ENCODE measurements at places on chromosomes 3 and 15.

GRCh38 chr3:120907659-120908029, 361 bp upstream of the STXBP5L start:
- DNase-seq: no peak

- no peak for DNase-seq
Observed at GRCh38 chr3:40055361-40055760, 246.0 kb downstream of the MYRIP start.

- DNase-seq: no peak
Observed at GRCh38 chr3:89957451-89957850, 850.0 kb downstream of the EPHA3 start.

DNA sequence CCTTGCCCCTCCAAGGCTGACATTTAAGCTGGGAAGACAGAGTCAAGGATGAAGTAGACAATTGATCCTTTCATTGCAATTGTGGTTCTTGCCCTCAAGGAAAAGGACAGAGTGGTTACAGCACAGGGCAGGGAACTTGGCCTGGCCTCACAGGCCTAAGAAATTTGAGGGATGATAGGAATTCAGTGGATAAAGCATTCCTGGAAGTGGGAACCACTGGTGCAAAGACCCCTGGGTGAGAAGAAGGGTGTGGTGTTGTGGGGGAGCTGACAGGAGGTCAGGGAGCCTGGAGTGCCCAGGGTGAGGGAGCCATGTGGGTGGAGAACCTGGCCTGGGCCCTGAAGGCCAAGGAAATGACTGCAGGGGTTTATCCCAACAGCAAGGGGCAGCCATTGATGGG, 287.4 kb downstream of the UACA start:
- no peak for DNase-seq

DNA sequence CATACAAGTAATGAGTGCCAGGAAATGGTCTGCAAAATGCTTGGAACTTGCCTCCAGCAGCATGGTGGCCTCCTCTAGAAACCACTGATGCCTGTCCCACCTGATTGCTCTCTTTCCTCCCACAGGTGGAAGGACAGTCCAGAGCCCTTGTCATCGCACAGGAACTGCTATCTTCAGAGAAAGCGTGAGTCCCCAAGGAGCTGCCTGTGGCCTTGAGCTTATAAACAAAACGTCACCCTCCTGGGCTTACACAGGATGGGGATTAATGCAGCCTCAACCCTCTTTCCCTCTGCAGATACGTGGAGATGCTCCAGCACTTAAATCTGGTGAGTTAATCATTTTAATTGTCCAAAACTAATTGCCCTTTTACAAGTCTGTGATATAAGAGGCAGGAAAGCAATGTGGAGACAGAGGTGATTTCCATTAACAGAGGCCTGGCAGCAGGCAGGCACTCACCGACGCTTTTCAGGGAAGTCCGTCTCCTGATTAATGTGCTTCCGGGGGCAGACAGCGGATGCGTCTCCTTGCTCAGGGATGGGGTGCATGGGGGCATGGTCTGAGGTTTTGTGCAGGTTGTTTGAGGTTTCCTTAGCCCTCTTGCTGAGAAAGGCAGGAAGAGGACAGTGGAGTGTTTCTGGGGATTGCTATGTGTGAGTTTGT, 61.8 kb downstream of the FGD5 start:
- DNase-seq: no peak

GRCh38 chr15:78989701-78990240, 44.9 kb upstream of the CTSH start:
- DNase-seq: no peak

DNA sequence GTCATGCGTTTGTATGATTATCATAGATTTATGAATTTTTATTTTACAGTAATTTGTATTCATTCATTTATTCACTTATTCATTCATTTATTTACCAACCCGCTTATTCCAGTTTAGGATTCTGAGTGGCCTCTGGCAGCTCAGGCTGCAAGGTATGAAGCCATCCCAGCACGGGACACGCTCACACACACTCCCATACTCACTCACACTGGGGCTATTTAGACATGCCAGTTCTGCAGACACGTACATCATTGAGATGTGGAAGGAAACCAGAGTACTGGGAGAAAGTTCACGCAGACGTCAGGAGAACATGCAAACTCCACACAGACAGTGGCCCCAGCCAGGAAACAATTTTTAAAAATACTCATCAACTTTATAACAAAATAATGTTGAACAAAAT, 5.1 kb downstream of the CDIN1 start:
- DNase-seq: no peak

DNA sequence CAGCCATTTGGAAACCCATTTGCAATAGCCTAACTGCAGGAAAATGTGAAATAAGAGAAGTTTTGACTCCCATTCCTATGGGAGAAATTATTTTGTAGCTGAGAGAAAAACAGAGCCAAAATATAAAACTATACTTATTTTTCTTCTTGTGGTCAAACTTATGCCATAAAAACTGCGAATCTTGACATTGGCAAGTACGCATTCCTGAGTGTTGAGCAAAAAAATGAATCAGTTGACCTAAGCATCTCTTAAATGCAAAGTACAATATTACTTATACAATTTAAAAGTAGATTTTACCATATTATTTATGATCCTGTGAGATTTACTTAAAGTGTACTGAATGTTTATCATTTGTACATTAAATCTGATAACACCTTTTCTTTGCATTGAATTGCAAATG, 50.1 kb upstream of the CMC1 start:
- no peak for DNase-seq

DNA sequence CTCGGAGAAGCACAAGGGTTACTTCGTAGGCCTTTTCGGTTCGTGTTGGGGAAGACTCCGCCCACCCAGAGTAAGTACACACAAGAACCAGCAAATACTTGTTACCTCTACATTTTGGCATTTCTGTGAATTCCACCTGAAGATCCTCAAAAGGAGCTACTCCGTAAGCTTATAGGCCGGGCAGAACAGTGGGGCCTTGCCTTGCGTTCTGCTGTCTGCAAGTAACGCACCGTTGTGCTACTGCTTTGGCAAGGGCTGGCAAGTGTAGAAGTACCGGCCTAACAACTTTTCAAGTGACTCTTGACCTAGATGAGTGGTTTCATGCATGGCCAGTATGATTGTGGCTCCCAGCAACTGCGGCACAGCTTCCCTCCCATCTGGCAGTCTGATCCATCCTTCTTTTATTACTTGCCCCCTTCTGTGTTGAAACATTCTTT, 6.4 kb upstream of the DNAAF4 start:
- no peak for DNase-seq

GRCh38 chr3:46946416-46946815, 30.1 kb downstream of the CCDC12 start:
- DNase-seq: no peak

- DNase-seq: no peak
Observed at GRCh38 chr3:192947421-192947820, 29.8 kb upstream of the MB21D2 start.

DNA sequence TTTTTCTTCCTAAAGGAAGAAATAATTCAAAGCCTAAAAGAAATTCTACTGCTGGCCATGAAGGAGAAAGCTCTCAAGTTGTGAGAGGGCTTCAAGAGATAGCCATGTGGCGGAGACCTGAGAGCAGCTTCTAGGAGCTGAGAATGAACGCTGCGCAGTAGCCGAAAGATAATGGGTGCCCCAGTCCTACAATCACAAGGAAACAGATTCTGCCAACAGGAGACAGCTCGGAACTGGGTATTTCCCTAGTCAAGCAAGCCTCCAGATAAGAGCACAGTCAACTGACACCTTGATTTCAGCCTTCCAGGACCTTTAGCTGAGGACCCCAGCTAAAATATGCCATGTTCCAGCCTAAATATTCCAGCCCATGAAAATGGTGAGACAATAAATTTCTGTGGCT, 824.1 kb downstream of the FHIT start:
- DNase-seq: no peak

GRCh38 chr15:52200831-52201365, 9.7 kb upstream of the GNB5 start:
- DNase-seq: no peak

DNA sequence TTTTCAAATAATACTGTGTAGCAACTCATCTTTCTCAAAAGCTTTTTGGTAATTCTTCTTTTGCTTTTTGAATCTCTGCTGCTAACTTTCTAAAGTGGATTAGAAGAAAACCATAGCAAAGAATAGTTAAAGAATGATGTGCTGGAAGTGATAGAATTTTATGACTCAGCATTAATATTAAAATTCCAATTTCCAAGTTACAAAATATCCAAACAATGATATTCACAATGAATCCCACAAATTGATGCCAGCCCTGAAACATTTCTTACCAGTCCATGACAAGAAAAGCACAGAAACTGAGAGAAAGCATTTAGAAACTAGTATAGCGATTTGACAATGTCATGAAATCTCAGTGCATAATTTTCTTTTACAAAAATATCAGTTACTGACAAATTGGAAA, 482.2 kb downstream of the RBMS3 start:
- DNase-seq: no peak

GRCh38 chr3:64229903-64230302, 4.6 kb upstream of the PRICKLE2 start:
- DNase-seq: no peak

DNA sequence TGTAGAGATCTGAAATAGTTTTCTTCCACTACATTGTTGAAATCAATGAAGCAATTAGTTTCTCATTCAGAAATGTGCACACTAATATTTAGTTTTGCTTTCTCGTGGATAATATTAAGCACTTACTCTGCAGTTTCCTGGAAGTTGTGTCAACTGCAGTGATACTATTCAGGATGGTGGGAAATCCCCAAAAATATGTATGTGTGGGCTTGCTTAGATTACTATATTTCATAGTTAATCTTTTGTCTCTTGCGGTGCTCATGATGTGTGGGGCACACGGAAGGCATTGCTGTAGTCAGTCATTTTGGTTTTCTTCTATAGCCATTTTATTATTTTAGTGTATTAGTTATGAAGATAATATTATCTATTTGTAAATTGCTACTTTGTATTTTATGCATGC, 19.7 kb downstream of the RAB11A start:
- DNase-seq: no peak

DNA sequence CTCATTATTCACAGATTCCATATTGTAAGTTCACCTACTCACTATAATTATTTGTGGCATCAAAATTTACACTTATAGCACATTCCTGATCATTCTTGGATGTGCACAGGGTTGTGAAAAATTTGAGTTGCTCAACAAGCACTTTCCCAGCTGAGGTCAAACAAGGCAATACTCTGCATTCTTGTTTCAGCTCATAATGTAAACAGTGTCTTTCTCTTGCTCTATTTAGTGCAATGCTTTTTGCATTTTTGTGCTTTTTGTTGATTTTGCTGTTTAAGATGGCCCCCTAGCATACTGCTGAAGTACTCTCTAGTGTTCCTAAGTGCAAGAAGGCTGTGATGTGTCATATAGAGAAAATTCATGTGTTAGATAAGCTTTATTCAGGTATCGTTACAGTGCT, 66.7 kb upstream of the TNIK start:
- DNase-seq: no peak

DNA sequence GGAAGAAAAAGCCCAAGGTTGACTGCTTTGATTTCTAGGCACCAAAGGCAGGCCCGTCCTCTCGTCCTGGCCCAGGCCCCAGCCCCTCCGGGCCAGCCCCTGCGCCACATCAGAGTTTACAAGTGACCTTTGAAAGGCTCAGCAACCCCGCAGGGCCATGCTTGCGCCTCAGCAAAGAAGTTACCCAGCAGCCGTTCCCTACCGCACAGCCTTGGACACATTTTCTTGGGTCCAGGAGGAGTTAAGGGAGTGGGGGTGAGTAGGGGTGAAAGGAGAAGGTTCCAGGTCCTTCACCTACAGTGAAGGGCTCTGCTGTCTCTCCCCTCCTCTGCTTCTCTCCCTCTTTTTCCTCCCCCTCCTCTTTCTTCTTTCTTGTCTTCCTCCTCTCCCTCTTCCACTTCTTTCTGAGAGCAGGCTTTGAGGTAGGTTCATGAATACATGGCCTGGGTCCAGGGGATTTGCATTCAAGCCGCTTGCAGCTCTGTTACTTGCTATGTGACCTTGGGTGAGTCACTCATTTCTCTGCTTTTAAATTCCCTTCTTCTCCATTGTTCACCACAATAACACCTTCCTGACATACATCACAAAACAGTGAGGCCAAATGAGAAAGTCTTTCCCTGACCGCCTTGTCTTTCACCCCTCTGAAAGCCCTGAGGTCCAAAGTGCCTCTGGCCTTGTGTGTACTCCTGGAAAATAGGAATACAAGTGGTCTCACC, 223.3 kb upstream of the TPRG1 start:
- no peak for DNase-seq

- DNase-seq: no peak
Observed at GRCh38 chr3:183975981-183976662, 41.6 kb downstream of the ABCC5 start.

DNA sequence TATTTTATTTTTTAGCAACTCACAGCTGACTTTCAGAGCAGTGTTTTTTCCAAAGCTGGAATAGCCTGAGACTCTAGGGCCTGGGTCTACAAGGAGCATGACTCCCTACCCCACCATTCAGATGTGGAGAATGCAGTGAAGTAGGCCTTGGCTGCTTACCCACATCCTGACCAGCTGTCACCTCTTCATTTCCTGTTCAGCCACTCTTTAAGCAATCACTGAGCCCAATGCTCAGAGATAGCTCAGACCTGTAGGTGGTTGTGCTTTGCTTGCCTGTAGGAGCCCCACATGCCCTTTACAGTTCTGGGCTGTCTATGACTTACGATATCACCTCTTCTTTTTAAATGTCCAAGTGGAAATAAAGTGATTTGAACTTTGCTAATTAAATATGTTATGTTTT, 148.1 kb downstream of the NEK11 start:
- no peak for DNase-seq

- DNase-seq: no peak
Observed at GRCh38 chr3:177050501-177051237, 146.6 kb downstream of the TBL1XR1 start.

- DNase-seq: no peak
Observed at GRCh38 chr15:77031376-77032050, 36.6 kb downstream of the PSTPIP1 start.

DNA sequence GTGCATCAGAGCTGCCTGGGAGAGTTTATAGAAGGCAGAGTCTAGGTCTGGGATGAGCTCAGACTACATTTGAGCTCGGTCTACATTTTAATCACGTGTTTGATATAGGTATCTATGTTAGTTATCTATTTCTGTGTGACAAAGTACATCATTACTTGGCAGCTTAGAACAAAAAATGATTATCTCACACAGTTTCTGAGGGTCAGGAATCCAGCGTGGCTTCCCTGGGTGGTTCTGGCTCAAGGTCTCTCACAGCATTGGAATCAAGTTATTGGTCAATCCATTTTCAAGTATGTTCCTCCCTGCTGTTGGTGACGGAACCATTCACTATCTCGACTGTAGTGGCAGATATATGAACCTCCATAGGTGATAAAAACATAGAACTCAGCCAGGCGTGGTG, 71.7 kb downstream of the ABHD5 start:
- DNase-seq: no peak

- no peak for DNase-seq
Observed at GRCh38 chr3:187011915-187012314, 81.6 kb downstream of the ST6GAL1 start.

GRCh38 chr15:48451241-48451640, 120.0 kb downstream of the DUT start:
- DNase-seq: no peak

DNA sequence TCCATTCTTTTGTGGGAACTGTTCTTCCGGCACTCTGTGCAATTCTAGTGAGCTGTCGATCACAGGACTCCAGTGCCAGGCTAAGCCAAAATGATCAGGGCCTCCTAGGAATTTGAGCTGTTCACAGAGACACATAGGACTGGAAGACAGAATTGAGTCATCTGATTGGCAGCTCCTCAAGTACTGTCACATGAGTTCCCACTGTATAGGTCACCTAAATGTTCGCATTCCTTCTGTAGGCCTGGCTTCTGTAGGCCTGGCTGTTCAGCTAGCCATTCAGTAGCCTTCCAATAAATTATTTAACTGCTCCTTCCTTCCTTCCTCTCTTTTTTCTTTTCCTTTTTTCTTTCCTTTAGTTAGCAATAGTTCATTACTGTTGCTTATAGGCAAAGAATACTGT, 4.3 kb downstream of the PROS1 start:
- DNase-seq: no peak

Measured in activated gamma-delta T cell treated with anti-CD3 and anti-CD28 coated beads, Interleukin-2, amount 50 U/mL, for 16 hours (primary cell).